D721Med (cell line): ENCODE measurements at places on chromosomes 2 and 18.

GRCh38 chr2:58604096-58604495 lies 363.0 kb upstream of the FANCL start:
- DNase-seq = no peak

GRCh38 chr2:197600306-197600705 lies 75.1 kb downstream of the RFTN2 start:
- DNase-seq = no peak

GRCh38 chr2:222608081-222608480 lies 47.8 kb downstream of the FARSB start:
- no peak for DNase-seq

DNA sequence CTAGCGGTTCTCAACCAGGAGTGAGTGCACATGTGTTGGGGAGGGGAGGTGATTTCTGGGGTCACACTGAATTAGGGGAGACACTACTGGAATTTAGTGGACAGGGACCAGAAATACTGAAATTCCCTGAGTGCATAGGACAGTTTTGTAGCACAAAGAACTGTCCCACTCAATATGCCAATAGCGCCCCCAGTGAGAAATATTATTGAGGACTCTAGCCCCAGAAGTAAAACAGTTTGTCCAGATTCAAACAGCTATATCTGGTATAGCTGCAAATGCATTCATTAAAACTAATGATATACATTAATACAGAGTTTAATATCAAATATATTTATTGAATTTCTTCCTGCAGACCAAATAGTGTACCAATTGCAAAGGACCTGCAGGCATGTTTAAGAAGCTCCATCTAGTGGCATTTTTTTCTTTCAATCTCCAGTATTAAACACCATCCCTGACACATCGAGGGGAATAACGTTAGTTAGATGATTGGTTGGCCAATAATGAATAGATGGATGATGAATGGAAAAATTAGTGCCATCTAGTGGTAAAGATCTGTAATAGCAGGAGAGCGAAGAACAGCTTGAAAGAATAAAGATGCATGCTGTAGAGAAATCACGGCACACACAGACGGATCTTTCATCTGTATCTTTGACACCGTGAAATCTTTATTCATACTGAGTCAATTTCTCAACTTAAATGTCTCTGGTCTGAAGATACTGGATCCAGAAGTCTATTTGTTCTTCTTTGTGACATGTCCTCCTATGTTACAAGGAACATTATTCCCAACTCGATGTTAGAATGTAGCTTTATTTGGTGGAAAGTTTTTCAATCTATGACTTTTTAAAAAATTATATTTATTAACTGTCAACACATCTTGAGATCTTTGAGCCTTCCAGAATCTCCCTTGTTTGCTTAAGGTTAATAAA lies 62.5 kb downstream of the DHRS9 start:
- no peak for DNase-seq

- no peak for DNase-seq
Observed at GRCh38 chr2:39631718-39632117, 34.0 kb upstream of the TMEM178A start.

GRCh38 chr2:15833731-15834130 lies 106.6 kb upstream of the MYCN start:
- no peak for DNase-seq

- DNase-seq = peak; percentile 54
Observed at GRCh38 chr18:23133860-23134779, 1.2 kb upstream of the CABLES1 start.

DNA sequence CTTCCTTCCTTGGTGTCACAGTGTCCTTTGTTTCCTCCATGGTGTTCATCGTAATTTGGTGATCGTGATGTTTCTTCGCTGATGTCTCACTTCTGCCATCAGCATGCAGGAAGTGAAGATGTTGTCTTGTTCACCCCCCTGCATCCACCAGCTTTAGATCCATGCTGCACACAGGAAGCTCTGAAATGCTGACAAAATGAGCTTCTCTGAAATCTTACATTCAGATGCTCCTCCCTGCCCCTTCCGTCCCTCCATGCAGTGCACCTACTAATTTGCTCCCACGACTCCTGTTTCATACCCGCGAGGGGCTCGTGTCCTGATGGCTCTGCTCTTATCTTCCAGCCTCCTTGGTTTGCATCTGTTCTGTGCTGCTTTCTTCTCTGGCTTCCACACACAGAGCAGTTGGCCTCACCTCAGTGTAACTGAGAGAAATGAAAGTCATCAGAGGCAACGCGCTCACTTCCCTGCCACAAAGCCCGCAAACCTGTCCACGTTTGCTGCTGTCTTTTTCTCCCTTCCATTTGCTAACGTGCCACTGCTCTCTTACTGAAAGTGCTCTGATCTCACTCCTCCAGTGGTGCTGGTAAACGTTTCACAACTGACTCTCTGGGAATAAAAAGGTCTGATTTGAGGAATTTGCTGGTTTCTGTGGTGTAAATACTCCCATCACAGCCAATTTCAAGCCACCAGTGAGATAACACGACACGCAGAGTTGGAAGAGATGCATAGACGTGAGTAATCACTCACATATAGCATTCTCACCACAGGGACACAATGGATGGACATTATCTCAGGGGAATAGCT lies 41.0 kb upstream of the MGAT4A start:
- no peak for DNase-seq

- DNase-seq = no peak
Observed at GRCh38 chr2:241201445-241202267, 13.2 kb downstream of the ANO7 start.

- no peak for DNase-seq
Observed at GRCh38 chr2:204635478-204635877, 90.2 kb downstream of the PARD3B start.

DNA sequence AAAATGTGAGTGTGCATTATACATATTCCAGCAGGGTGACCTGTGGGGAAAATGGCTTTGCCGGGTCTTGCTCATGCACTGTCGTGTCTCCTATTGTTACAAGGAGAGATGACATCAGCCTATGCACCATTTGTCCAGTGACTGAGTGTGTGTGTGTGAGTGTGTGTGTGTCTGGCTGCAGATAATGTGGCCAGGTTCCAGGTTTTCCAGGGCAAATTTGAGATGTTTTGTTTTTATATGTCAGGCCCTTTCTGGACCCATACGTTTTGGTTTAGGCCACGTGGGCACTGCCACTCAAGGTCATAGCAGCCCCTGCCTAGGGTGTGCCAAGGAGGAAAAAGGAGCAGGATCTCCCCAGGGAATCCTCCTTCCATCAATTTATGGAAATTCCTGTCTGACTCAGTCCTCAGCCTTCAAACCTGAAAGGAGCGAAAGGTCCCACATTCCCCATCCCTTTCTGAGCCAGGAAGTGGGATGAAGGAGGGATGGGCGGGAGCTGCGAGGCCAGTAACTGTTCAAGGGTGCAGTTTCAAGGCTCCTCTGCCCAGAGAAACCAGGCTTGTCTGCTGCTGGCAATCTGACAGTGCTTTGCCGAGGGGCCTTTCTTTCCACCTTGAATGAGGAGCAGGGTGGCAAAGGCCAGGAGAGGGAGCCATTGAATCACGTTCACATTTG lies 93.0 kb upstream of the SMAD2 start:
- DNase-seq = peak; percentile 77

DNA sequence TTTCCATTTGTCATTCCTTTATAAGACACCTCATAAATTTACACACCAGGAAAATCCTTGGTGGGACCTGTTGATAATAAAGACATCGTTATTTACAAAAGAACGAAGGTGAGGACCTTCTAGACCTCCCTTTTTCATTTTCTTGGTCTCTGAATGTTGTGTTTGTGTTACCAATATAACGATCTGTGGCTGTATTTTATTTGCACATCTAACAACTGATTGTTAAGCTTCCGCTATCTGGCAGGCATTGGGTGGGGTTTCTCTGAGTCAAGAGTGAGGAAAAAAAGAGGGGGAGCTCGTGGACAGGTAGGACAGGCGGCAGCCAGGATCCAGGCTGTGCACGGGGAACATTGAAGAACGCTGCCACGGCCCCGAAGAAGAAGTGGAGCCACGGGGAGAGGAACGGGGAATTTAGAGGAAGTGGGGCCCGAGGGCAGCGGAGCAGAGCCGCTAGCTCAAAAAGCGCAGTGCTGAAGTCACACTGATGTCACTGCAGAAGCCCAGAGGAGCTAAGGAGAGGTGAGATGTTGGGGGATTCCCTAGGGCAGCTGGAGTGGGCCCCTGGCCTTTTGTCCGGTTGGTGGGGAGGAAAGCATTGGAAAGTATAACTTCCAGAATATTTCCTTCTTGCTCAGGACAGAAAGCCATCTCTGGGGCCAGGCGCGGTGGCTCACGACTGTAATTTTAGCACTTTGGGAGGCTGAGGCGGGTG lies 20.9 kb upstream of the DNMT3A start:
- DNase-seq = no peak

GRCh38 chr18:40413160-40413559 lies 1541.9 kb upstream of the PIK3C3 start:
- no peak for DNase-seq
